D721Med (cell line): ENCODE measurements at places on chromosomes 2 and 18.

- DNase-seq: no peak
These were observed 37.2 kb downstream of the PTPRM start for GRCh38 chr18:7604361-7604760.

DNA sequence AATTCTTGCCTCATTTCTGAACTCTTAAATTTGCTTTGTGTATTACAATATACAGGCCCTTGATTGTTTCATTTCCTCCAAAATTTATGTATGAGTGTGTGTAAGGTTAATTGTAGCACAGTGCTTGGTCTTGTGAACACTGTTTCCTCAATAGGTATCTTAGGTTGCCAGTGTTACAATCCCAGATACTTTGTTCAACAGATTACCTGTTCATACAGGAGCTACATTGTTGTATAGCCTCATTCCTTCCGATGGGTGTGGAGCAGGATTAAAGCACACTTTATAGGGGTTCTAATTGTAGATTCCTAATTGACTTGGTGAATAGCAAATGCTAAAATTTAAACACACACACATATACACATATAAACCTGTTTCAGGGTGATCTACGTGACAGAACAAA is 10.7 kb downstream of the RBBP8 start:
- DNase-seq: no peak

GRCh38 chr18:46199515-46200147 is 95.4 kb downstream of the HAUS1 start:
- no peak for DNase-seq

DNA sequence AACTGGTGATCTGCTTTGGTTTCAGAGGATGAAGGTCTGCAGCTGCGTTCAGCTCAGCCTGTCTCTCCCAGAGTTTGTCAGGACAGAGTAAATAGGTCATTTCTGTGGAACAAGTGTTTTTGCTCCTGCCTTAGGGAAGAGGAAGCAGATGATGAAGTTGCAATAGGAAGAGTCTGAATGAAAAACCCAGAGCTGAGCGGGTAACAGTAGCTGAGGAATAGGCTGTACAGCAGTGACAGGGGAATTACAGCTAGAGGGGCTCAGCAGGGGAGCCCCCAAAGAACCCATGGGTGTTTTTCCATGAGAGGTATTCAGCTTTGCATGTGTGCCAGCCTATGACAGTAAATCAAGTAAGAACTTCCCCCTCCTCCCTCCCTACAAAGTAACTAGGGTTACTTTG is 10.3 kb upstream of the CYBRD1 start:
- DNase-seq: no peak

DNA sequence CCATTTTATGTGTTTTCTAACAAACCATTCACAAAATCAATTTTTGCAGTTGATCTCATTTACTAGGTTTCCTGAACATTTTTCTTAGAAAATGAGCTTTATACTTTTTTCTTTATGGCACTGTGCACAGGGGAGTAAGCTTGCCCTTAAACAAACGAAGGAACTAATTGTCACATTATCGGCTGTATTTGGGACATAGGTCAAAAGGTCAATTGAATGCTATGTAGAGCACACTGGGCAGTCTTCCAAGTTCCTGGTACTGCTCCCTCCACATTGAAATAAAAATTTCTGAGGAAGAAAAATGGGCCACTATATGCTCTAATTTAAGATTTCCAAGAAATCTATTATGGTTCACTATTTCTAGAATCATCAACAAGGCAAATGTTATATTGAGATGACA is 93.6 kb upstream of the TMEFF2 start:
- no peak for DNase-seq

DNA sequence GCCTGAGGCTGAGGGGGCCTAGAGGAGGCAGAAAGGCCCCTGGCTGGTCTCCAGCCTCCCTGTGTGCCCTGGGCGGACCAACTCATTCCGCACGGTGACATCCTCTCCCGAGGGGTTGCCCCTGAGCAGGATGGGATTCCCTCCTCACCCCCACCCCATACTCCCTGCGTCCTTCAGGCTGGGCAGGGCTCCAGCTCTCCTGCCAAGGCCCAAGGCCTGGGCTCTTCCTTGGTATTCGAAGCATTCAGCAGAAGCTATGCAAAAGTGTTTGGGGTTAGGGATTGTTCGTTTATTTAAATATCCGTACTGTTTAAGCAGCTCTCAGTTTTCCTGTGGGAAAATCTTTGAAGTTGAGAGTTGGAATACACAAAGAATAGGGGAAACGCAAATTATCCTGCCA is 113.1 kb upstream of the RAB12 start:
- DNase-seq: no peak

DNA sequence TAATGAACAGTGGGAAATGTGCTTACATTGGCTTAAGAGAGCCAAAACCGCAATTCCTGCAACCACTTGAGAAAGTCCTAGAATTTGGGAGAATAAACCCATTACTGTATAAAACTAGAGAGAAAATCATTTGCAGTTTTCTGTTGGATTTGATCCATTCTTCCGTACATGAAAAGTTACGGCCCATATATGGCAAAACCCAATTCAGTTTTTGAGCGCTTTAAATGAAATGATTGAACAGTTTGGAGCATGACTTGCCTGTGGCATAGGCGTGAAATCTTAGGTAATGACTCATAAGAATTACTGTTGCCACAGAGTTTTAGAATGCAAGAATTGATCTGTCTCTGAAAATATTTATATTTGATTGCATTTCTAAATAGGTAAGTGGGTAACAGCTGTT is 52.0 kb downstream of the PHLPP1 start:
- DNase-seq: no peak

GRCh38 chr18:5159080-5159479 is 38.0 kb downstream of the AKAIN1 start:
- DNase-seq: no peak

- no peak for DNase-seq
These were observed 47.7 kb downstream of the SERTAD2 start for GRCh38 chr2:64605991-64606478.

GRCh38 chr2:231568785-231569435 is 23.8 kb upstream of the TEX44 start:
- no peak for DNase-seq

- no peak for DNase-seq
These were observed 207.3 kb upstream of the APCDD1 start for GRCh38 chr18:10247021-10247741.

DNA sequence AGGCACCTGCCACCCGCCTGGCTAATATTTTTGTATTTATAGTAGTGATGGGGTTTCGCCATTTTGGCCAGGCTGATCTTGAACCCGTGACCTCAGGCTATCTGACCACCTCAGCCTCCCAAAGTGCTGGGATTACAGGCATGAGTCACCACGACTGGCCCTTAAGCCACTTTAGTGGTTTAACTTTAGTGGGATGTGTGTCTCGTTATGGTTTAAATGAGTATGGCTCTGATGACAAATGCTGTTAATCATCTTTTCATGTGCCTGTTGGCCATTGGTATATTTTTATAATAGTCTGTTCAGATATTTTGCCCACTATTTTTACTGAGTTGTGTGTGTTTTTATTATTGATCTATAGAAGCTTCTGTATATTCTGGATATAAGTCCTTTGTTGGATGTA is 205.9 kb downstream of the MYO1B start:
- no peak for DNase-seq

GRCh38 chr2:105888625-105889024 is 143.9 kb downstream of the NCK2 start:
- no peak for DNase-seq

- no peak for DNase-seq
These were observed 2.1 kb downstream of the KIDINS220 start for GRCh38 chr2:8835279-8835678.

DNA sequence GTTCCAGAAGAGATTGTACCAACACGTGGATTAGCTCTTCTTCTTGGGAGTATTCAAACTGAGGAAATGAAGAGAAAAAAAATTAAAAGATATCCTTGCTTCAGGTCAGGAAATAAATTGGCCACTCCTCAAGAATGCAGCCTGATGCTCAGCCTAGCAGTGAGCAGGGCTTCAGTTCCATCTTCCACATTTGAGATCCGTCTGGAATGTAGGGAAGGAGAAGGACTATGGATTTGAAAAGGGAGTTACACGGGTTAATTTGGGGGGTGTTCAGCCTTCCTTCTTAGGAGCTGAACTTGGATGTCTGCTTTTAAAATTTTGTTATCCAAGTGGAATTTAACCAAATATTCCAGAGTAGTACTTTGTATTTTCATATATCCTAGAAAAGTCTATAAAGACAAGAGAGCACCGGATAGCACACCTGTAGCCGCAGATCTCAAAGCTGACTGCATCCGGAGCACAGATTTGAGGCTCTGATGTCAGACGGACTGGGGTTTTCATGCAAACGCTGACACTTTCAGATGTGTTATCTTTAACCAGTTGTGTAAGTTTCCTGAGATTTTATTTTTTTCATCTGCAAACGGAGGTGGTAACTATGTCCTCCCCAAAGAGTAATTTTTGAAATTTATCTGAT is 99.3 kb downstream of the COPS8 start:
- no peak for DNase-seq

DNA sequence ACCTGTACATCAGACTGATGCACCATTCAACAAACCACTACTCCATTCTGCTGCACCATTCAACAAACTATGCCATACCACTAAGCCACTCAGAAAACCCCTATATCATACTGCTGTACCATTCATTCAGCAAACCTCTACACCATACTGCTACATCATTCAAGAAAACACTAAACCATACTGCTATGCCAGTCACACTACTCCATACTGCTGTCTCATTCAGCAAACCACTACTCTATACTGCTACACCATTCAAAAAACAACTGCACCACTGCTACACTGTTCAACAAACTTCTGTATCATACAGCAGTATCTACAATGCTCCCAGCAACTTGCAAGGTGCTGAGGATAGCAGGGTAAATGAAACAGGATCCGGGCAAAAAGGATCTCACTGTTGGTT is 12.9 kb upstream of the SLC1A4 start:
- no peak for DNase-seq

DNA sequence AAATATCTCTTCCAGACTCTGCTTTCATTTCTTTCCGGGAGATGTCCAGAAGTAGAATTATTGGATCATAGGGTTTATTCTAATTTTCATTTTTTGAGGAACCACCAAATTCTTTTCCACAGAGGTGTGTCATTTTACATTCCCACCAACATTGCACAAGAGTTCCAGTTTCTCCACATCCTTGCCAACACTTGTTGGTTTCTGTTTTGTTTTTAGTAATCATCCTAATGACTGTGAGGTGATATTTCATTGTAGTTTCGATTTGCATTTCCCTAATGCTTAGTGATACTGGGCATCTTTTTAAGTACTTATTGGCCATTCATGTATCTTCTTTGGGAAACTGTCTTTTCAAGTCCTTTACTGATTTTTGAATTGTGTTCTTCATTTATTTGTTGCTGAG is 513.1 kb downstream of the PARD3B start:
- DNase-seq: no peak

GRCh38 chr18:13028869-13029268 is 37.7 kb downstream of the CEP192 start:
- no peak for DNase-seq
